ENCODE measurements at places on chromosomes 3 and 15.

- no peak for DNase-seq
Observed at GRCh38 chr3:46299608-46300460, 54.1 kb upstream of the CCR2 start.

DNA sequence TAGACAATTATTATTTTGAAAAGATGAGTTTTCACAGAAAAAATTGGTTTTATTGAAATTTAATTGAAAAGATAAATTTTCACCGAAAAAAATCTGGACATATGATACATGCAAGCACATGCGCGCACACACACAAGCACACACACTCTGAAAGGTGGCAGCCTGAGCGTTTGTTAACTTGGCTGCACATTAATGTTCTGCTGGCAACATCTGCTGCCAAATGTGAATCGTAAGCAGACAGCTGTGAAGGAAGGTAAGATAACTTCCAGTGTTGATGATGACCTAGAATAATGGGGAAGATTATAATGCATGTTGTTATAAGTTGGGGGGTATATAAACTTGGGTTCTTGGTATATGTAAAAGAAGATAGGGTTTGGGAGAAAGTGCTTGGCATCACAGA lies 18.4 kb upstream of the CMTM7 start:
- no peak for DNase-seq

DNA sequence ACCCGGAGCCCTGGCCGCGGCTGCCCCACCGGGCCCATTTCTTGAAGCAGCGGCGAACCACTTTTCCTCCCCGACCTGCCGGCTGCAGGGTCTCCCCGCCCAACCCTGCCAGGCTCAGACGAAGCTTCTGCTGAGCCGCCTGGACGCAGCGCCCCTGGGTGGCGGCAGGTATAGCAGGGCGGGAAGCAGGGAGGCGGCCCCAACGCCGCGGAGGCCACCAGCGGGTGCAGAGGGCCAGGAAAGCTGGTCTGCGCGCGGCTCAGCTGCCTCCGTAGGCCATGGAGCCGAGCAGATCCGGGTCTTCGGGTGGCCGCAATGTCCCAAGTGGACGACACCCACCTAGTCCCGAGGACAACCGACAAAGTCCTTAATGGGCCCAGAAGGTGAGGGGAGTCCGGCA lies 21.9 kb upstream of the SRPRB start:
- no peak for DNase-seq

DNA sequence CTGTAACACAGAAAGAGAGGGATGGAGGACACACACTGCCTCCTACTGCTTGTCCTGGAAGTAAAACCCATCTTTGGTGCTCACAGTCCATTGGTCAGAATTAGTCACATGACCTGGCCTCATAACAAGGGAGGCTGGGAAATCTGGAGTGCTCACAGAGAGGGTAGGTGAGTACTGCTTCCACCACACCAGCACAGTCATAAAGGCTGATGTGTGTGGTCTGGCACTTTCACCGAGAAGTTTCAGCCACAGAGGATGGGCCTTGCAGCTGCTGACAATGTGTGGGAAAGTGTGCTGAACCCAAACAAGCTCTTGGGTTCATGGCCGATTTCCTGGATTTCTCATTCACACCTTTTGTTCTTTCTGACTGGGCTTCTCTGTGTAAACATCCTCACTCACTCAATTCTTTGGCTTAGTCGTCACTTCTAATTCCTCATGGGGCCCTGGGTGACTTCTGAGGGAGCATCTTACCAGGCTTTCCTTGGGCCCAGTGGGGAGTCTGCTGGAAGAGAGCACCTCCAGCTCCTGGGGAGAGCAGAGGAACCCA lies 100.7 kb downstream of the ASB7 start:
- no peak for DNase-seq

GRCh38 chr3:45858809-45859543 lies 17.1 kb upstream of the LZTFL1 start:
- no peak for DNase-seq

DNA sequence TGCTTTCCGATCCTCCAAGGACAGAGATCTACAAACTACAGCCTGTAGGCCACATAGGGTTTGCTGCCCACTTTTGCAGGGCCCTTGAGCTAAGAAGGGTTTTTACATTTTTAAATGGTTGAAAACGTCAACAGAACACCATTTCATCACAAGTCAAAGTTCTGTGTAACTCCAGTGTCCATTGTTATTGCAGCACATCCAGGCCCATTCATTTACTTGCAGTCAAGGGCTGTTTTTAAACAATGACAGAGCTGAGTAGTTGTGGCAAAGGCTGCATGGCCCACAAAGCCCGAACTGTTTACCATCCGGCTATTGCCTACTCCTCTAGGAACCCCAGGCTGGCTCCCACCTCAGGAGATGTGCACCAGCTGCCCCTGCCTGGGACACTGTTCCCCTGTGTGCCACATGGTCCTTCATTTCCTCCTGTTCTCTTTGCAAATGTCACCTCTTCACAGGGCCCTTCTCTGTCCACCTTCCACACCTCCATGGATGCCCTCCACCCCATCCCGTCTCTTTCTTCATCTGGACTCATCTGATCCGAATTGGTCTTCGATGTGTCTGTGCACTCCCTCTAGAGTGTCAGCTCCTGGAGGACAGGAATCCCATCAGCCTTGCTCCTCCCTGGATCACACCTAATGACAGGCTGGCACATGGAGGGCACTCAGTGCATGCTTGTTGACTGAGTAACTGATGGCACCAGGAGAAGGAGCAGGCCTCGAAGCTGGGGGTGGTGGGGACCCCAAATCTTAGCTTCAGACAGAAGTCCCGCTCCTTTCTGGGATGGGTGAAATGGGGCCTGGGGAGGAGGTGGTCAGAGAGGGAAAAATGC lies 69.5 kb upstream of the IQSEC1 start:
- DNase-seq, result no peak

- no peak for DNase-seq
Observed at GRCh38 chr3:152382312-152383135, 113.8 kb downstream of the MBNL1 start.

All from cortex of kidney (tissue), 1 donor.